ENCODE measurements at places on chromosomes 6 and 20. TPM values are rescaled to one million over a fixed set of nuclear protein-coding genes. Genes with fewer than 3 reads are reported as not detected.
A peak's percentile ranks its signal among the peaks of the same experiment; 100 is the strongest.

The FHL5 gene
- not detected for total RNA-seq

The GNAS-AS1 gene
- total RNA-seq = 5.8 TPM

The ZNF292 gene
- 44.1 TPM for total RNA-seq

The RIMS1 gene
- total RNA-seq = 2.5 TPM

The KHDC1L gene
- total RNA-seq = 1.9 TPM

The PEDS1 gene
- 21.6 TPM for total RNA-seq

The C20orf204 gene
- total RNA-seq = 0.04 TPM

The ASIP gene
- not detected for total RNA-seq

The MEI4 gene
- total RNA-seq = 1.0 TPM

The DSP gene
- total RNA-seq = 38.3 TPM

The SLC16A10 gene
- total RNA-seq = 4.8 TPM

The RNF182 gene
- 15.3 TPM for total RNA-seq

The TBX18 gene
- total RNA-seq = not detected

The RIN2 gene
- 5.5 TPM for total RNA-seq

The IPCEF1 gene
- total RNA-seq = 0.25 TPM

The ELOVL4 gene
- total RNA-seq = 17.2 TPM

GRCh38 chr6:170158296-170159021 is 132.4 kb downstream of the DLL1 start:
- DNase-seq = no peak

DNA sequence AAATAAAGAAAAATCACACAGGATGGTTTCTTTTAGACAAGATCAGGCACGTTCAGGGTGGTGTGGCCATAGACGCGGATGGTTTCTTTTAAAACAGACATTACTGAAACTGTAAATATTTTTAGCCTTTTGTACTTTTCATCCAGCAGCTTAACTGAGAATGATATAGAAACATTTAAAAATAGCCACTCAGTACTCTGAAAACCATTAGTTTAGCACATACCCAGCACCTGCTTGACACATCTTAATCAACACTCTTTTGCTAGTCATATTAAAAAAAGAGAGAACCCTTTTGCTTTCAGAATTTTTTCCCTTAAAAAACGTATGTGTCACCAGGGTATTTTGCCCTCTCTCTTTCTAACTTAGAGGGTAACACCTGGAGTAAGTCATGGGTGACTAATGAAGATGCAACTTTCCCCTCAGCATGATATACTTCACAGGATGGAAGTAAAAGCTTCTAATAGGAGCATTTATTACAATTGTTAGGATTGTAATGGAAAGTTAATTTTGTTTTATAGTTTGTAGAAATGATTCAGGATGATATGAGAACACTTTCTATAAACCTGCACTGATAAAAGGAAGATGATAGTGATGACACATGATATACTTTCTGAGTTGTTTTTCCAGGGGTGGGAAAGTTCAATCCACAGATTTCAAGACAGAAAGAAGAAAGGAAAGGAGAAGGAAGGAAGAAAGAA is 45.2 kb downstream of the BACH2 start:
- DNase-seq = no peak

DNA sequence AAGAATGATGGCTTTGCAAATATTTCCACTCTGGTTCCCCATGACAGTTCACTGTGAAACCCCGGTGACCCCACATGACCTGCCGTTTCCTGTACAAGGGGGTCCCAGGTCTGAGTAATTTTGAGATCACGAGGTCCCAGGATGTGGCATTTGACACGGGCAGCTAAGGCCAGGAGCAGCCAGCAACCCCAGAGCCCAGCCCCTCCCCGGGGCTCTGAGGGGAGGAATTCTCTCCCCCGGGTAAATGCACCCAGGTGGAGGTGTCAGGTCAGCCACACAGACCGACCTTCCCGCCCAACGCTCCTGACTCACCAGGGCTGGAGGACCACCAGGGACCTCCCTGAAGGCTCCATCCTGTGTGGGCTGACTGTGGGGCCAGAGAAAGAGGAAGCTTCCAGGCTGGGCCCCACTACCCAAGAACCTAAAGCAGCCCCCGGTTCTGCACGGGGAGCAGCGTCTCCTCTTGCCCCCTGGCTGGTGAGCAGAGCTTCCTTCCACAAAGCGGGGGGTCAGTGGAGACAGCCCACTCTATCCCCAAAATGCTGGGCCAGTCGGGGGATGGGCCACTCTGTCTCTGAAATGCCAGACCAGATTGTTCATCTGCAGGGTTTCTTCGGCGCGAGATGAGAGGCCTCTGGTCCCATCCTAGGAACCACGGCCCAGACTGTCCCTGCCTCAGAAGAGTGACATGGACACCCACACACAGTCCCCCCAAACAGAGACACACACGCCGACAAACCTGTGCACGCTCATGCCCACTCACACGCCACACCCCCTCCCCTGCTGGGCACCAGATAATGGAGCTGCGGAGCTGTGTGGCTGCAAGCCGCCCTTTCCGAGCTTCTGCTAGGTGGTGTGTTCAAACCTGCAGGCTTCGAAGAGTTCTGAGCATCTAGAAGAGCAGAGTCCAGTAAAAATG is 23.4 kb upstream of the SLCO4A1 start:
- peak; percentile 46 for DNase-seq

- DNase-seq = no peak
These were observed 268.6 kb downstream of the ERMARD start for GRCh38 chr6:170019818-170020583.

- no peak for DNase-seq
These were observed 121.5 kb downstream of the DNAH8 start for GRCh38 chr6:38836585-38836984.

DNA sequence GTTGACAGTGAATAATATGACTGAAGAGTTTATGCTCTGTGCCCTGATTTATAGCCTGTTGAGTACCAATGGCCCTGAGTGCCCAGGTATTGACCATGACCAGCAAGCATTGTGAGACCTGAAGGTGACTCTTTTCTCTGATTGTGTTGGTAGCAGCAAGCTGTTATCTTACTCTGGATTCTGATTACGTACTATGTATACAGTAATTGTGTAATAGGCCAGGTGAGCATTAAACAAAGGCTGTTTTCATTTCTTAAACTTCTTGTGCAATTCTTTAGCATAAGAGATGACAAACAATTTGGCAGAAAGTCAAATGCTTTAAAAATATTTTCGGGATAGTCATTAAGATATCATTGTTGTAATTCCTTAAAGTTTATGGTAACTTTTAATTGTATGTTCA is 111.7 kb upstream of the PTPRK start:
- no peak for DNase-seq

DNA sequence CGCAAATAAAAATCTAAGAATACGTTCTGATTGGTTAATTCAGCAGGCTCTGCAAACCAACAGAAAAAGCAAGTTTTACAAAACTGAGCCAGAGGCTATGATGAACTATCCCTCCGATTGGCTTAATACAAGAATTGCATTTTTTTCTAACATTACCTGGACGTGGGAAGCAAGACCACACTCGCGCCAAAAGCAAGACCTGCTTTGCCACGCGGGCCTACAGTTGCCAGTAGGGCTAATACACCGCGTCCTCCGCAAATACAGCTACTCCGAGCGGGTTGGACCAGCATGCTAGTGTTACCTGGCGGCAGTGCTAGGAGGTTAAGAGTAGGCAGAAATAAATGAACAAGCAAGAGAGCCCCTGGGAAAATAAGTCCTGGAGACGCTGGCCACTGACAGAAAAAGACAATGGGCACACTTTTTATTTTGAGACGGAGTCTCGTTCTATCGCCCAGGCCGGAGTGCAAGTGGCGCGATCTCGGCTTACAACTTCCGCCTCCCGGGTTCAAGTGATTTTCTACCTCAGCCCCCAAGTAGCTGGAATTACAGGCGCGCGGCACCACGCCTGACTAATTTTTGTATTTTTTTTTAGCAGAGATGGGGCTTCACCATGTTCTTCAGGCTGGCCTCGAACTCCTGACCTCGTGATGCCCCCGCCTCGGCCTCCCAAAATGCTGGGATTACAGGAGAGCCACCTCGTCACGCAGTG is 131.9 kb upstream of the BTN3A2 start:
- peak; percentile 39 for DNase-seq

- no peak for DNase-seq
These were observed 131.6 kb downstream of the HFE start for GRCh38 chr6:26218824-26219223.

GRCh38 chr20:54433636-54434035 is 41.8 kb upstream of the DOK5 start:
- DNase-seq = no peak

- peak; percentile 97 for DNase-seq
These were observed at the start of gene DLL1 for GRCh38 chr6:170290296-170291128. TSS of gene DLL1 (minus strand) at chr6:170291078. CDS start at chr6:170290139, 939 bp downstream.

DNA sequence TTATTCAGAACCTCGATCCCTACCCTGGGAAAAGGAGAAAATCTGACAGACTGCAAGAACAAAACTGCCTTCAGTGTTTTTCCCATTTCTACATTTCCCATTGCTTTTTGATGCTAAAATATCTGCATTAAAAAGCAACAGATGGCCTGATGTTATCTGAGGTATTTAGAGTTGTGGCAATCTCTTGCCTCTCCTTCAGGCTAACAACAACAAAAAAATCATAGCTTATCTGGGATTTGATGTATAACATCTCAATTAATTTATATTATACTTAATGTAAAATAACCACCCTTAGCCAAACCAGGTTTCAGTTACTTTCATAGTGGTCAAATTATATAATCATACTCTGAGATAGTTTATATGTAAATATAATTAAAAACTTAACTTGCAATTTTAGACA is 15.8 kb upstream of the GABRR2 start:
- DNase-seq = no peak

- peak; percentile 86 for DNase-seq
These were observed 14.7 kb downstream of the MUCL3 start for GRCh38 chr6:30955367-30956042.

GRCh38 chr6:2110504-2110903 is 134.9 kb downstream of the GMDS start:
- DNase-seq = no peak

- no peak for DNase-seq
These were observed 23.6 kb upstream of the ANKRD60 start for GRCh38 chr20:58251979-58252591.

DNA sequence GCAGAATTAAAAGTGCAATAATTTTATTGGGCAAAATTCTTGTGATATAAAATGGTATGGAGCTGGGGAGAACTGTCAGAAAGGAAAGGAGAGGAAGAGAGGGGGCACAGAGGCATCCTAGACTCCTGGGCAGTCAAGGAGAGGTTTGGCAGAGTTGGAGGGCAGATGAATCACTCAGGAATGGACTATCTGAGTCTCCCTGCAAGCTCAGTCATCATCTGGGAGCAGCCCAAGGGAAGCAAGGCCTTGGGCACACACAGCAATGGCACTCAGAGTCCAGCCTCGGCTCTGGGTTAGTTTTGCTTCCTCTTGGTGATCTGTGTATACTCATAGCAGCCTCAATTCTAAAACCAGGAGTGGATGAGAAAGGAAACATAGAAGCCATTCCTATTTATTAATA is 67.2 kb downstream of the SLC22A1 start:
- no peak for DNase-seq

GRCh38 chr6:129340983-129341382 is 369.0 kb downstream of the ARHGAP18 start:
- DNase-seq = no peak

GRCh38 chr6:10759312-10759839 is 11.8 kb downstream of the TMEM14B start:
- DNase-seq = peak; percentile 34

DNA sequence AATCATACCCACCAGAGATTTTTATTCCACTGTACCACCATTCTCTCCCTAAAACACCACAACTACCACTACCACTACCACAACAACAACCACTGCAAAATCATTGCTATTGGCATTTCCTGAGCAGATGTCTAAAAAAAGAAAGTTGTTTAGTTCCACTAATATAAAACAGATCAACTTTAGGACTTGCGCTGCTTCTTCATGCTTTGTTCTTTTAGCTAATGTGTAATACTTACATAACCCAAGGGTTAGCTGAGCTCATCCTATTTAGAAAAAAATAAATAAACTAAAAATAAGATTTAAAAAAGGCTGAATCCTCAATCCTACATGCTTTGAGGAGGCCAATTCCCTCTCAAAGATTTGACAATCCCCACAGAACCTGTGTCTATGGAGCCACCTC is 11.4 kb downstream of the IYD start:
- DNase-seq = no peak

GRCh38 chr6:27687154-27688013 is 214.5 kb upstream of the ZNF184 start:
- peak; percentile 96 for DNase-seq

DNA sequence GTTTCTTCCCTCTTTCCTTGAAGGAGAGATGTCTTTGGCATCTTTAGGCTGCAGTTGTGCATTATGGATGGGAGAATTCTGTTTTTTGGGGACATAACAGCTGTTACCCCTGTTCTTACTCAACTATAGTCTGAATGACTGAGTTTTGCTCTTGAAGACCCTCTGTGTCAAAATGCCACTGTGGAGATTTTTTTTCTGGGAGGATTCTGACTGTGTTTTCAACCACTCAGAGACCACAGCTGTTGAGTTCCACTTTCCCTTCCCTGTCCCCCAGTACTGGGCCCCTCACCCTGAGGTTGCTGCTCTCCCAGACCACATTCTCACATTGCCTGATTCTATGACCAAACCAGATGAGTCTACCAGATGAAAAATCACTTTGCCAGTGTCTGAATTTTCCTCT is 48.1 kb downstream of the NKX2-2 start:
- DNase-seq = no peak
